ENCODE measurements at places on chromosomes 2 and 18.

- DNase-seq = no peak
Measured at GRCh38 chr2:19321946-19322345, 36.5 kb downstream of the OSR1 start.

- DNase-seq = no peak
Measured at GRCh38 chr2:9543557-9543956, 12.1 kb downstream of the ADAM17 start.

- DNase-seq = no peak
Measured at GRCh38 chr2:137522620-137523011, 441.7 kb upstream of the HNMT start.

GRCh38 chr2:9388199-9388681, 35.1 kb downstream of the ITGB1BP1 start:
- DNase-seq = no peak

GRCh38 chr2:18912225-18912888, 323.0 kb upstream of the NT5C1B start:
- no peak for DNase-seq

DNA sequence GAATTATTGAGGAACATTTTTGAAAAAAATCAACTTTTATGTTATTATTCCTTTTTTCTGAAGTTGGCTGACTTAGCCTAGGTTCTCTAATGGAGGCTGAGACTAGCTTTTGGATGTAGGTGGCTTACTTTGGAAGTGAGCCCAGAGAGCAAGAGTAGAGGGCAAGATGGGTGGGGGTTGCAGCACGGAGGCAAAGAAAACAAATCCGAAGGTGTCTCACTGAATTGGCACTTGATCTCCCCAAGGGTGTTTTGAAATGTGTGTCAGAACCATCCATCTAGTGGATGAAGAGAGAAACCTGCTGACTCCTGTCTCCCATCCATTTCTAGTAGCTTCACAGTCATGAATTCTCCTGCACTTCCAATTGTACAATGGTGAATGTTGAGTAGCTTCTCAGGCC, 390.7 kb downstream of the TMEM182 start:
- no peak for DNase-seq

DNA sequence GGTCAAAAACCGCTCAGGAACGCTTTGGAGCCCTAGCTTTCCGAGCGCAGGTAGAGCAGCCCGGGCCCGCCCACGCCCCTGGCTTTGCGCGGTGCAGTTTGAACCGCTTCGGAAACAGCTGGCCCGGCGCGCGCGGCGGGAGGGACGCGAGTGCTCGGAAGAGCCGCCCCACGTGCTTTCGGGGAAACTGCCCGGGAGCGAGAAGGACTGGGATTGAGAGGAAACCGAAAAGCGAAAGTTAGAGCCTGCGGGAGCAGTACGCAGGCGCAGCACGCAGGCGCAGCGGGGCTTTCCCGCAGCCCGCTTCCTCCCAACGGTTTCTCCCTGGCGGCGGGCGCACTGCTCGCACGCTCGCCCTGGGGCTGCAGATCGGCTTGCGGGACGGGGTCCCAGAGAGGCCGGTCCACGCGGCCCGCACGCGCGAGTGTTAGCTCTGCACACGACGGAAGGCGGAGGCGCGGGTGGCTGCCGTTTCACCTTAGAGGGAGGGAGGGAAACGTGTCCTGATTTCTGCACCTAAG, 6.3 kb upstream of the STAT1 start:
- DNase-seq = peak; percentile 92

DNA sequence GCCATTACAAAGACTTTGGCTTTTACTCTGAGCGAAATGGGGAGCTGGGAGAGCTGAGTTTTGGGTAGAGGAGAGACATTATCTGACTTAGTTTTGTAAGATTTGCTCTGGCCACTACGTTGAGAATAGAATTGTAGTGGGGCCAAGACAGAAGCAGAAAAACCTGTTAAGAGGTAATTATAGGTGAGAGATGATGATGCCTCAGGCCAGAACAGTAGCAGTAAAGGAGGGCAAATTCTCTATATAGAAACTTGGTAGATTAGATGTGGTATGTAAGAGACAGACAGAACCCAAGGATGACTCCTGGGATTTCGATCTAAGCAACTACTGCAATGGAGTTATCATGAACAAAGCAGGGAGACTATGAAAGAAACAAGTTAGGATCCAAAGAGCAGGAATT, 17.4 kb upstream of the CREB1 start:
- DNase-seq = no peak

DNA sequence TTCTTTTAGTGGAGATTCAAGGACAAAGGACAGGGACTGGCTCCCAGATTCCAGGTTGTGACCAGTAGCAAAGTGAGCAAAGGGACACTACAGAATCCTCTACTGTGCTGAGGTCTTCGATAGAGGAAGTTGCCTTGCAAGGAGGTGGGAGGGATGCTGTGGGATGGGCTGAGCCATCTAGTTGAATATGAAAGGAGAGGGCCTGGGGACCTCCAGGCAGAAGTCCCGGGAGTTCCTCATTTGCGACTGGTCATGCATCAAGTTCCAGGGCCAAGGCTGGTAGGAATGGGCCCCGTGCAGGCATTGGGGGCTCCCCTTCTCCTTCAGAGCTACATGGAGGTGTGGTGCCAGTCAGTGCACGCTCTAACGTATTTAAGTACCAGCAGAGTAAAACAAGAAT, 12.6 kb upstream of the PROM2 start:
- DNase-seq = no peak

DNA sequence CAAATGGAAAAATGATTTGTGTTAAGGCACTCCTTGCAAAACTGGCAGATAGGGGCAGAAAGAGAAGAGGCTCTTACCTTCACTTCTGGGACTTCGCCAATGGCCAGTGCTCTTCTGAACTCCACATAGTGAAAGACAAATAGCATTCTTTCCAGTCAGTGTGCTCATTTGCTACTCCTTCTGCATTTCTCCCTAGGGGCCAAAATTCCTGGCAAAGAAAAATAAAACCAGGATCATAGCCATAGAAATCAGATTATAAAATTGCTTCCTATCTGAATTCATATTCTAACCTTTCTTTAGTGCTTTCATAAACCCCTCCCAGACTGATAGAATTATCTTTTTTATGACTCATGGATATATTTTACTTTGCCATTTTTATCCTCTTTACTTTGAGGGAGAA, 56.9 kb upstream of the PELI1 start:
- no peak for DNase-seq

DNA sequence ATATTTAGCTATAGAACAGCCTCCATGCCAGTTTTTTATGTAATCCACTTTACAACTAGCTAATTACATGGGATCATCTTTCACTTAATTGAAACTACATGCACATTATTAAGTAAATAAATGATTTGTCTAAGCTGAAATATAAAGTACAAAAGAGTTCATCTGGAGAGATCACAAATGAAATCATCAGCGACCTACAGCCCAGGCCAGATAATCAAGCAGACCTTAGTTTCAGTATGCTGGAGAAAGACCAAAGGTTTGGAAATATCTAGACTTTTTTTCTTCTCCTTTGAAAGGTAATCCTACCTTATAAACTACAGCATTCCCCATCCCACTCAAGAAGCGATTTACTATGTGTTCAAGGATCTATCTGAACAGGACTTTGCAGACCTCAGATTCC, 26.5 kb downstream of the FIGN start:
- DNase-seq = no peak

- no peak for DNase-seq
Measured at GRCh38 chr2:85171916-85172315, 38.7 kb downstream of the TCF7L1 start.

GRCh38 chr2:95023222-95023597, 2.3 kb upstream of the MAL start:
- peak; percentile 59 for DNase-seq

GRCh38 chr2:152038441-152038958, 60.3 kb downstream of the CACNB4 start:
- DNase-seq = no peak

DNA sequence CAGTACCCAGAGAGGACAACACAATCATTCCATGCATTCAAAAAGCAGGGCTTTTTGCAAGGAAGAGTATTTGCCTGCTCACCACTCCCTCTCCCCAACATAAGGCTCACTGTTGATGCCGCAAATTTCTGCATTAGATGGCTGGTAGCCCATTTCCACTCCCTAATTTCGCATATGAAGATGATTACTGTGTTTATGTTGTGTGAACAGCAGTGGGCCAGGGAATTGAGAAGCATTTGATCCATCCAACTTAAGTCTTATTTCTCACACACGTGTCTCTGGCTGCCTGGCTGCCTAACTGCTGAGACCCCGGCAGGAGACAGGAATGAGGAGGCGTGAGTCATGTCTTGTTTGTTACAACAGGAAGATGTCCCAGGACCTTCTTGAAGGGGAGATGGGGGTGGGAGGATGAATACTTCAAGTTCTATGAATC, 294.1 kb downstream of the ALK start:
- DNase-seq = no peak

GRCh38 chr2:170162271-170162632, 15.7 kb upstream of the MYO3B start:
- DNase-seq = no peak

- DNase-seq = no peak
Measured at GRCh38 chr2:241798631-241799521, 10.1 kb upstream of the NEU4 start.

GRCh38 chr2:19580264-19580663, 221.8 kb upstream of the OSR1 start:
- no peak for DNase-seq

GRCh38 chr18:2994603-2995432, 18.1 kb downstream of the LPIN2 start:
- DNase-seq = peak; percentile 68

- DNase-seq = no peak
Measured at GRCh38 chr18:8293184-8293583, 316.1 kb upstream of the RAB12 start.

All from activated CD4-positive, alpha-beta T cell treated with anti-CD3 and anti-CD28 coated beads, Interleukin-2, amount 50 U/mL, for 4 hours (primary cell).